ENCODE measurements at places on chromosomes 2 and 18.

GRCh38 chr2:133142087-133142486 lies 426.2 kb downstream of the NCKAP5 start:
- no peak for DNase-seq

GRCh38 chr2:121627525-121628050 lies 21.7 kb downstream of the CLASP1 start:
- no peak for DNase-seq

- DNase-seq: no peak
Observed at GRCh38 chr2:46014911-46015654, 282.1 kb upstream of the EPAS1 start.

DNA sequence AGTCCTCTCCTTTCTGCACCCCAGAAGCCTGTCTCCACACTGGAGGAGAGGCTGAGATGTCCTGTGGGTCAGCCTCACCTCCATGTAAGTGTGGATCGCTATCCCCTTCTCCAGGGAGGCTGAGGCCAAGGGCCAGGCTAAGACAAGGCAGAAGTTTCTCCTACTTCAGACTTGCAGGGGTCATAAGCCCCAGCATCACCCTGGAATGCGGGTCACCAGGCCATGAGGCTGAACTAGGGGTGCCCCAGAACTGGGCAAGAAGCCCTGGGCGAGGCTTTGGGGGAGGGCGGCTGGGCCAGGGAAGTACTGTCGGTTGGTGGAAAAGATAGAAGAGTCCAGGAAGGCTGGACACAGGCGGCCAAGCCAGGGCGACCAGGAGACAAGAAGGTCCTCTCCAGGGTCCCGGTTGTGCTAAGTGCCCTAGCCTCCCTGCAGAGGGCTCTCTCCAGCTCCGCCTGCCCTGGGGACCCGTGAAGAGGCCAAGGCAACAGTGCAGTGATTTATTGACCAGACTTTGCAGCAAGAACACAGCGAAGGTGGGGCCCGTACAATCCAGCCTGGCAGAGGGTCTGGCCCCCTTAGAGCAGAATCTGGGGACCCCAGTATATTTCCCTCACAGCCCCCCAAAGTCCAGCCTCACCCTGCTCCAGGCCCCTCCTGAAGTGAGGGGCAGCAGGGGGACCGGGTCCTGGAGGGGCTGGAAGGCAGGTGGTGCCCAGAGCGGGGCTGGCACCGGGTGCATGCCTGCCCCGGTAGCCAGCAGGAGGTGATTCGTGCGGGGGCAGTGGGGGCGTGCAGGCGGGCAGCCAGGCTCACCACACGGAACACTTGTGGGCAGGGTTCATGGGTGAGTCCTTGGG lies 8.1 kb downstream of the ECEL1 start:
- DNase-seq: no peak

- no peak for DNase-seq
Observed at GRCh38 chr2:178008636-178009289, 63.8 kb downstream of the PDE11A start.

GRCh38 chr2:85506768-85507181 lies 32.2 kb upstream of the MAT2A start:
- DNase-seq: no peak

- no peak for DNase-seq
Observed at GRCh38 chr2:130977461-130978050, 115.7 kb downstream of the FAM168B start.

- no peak for DNase-seq
Observed at GRCh38 chr2:190863946-190864345, 16.7 kb upstream of the GLS start.

GRCh38 chr2:206611736-206612135 lies 30.6 kb upstream of the FAM237A start:
- DNase-seq: no peak

DNA sequence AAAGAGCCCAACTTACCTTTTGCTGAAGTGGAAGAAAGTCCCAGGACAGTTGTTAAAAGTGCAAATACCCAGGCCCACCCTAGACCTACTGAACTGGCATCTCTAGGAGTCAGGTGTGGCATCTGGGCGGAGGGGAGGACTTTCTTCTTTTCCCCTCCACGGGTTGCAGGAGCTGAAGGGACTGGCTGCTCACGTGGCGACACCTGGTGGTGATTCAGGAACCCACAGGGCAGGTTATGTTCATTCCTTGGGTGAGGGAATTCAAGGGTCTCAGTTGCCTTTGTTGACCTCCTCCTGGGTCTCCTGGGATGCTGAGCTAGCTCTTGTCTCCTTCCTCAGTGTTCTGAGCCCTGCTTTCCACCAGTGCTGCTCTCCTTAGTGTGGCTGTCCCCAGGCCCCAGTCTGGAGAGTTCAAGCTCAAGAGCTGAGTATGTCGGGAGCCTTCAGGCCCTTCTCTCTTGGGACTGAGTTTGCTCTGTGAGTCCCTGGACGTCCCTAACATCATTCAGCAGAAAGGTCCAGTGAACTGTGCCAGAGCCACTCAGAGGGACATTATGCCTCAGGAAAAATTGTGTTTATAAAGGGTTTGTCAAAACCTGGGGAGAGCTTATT lies 56.9 kb downstream of the DYSF start:
- DNase-seq: peak; percentile 32

DNA sequence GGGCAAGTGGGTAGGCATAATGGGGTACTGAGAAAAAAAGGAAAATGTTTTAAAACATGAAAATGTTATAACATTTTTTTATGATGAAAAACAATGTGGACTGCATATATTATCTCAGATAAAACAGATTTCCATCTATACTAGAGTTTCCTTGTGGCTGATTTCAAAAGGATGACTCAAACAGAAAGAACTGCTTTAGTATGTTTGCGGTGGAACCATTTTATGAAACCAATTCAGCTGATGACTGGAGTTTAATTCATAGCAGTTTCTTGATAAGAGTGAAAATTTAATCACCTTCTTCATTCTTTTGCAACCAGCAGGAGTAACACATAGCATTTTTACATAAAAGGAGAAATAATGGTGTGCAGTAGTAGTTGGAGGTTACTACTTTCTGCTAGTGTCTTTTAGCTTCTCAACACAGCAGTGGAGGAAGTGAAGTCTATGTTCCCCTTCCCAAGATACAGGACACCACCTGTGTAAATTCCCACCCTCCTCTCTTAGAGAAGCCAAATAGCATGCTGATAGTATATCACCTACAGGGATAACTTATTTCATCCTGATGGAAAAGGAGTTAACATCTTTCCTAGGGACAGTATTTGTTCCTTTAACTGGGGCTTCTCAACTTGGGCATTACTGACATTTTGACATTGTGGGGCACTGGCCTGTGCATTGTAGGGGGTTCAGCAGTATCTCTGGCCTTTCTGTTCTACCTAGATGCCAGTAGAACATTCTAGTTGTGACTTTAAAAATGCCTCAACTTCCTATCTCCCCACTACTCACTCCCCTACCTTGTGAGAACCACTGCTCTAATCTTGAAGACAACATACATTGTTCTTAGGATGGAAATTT lies 29.9 kb downstream of the PELI1 start:
- no peak for DNase-seq

DNA sequence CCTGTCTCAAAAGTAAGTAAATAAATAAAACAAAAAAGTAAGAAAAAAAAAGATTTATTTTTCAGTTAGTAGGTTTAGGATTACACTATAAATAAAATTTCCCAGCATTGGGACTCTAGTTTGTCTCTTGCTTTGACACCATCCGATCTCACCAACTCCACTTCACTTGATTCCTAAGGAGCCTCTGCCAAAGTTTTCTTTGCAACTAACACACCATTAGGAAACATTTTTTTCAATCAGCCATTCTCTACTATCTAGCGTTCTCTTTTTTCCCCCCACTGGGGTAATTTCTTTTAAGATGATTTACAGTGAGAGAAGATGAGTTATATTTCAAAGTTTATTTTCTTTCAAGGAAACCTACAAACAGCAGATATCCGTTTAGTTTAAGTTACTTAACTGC lies 10.6 kb upstream of the NEMP2 start:
- DNase-seq: no peak

DNA sequence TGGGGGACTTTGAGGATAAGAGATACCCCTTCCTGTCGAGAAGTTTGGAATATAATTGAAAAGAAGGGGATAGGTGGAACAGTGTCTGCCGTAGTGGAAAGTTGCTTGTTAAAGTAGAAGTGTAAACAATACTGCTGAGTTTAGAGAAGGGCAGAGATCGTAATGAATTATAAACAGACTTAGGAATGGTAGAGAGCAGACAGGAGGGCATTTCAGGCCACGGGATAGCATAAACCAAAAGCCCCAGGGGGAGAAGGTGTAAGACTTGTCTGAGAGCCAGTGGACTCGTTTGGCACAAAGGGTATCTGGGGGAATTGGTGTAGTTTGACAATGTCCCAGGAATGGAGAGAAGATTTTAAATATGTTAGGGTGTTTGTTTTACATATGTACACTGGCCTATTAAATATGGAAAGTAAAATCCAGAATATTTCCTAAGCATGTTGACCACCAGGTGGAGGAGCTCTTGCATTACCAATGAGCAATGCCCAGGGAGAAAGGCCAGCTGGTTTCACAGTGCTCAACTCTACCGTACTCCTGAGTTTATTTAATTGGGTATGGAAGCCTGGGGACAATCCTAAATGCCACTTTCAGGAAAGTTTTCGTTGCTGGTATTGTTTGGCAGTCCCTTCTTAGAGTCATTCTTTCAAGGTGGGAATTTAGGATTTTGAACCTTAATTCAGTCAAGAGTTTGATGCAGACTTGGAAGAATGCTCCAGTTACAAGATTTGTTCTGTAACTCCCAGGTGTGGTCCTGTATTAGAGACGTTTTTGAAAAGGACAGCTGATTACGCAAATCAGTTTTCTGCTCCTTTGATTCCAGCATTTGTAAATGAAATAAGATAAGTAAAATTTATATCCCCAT lies 7.5 kb downstream of the COPS8 start:
- no peak for DNase-seq

GRCh38 chr2:164080486-164080885 lies 344.7 kb upstream of the FIGN start:
- DNase-seq: no peak

DNA sequence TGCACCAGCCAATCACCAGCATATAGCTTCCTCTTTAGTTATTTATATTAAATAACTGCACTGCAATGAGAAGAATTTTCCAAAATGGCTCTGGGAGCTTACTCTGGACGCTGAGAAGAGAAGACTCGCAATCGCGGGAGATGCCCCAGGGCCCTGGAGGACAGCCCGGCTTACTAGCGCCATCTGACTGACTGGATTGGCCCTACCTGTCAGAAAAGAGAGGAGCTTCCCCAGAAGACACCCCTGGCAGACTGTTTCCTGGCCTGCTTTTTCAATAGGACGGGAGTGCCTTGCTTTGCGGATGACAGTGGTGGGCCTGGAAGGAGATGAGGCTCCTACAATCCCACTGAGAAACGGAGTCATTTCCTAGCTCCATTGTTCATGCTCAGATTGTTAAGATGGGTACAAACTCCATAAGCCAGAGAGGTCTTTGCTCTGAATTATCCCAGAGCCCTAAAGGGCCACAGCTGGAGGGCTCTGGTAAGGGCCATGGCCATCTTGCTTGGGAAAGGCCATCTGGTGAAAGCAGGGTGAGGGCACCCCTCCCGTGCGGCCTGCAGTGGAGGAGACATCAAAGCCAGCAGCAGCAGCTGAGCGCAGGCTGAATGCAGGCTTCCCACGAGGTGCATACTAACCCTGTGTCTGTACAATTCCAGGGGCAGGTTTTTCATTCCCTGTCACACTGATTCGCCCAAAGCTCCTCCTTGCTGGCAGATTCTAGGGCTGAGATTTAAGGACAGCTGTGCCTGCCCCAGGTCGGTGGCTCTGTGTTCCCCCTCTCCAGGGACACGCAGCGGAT lies 92.1 kb downstream of the GALR1 start:
- DNase-seq: no peak

- no peak for DNase-seq
Observed at GRCh38 chr2:180730976-180731375, 249.4 kb upstream of the UBE2E3 start.

GRCh38 chr18:62767836-62768557 lies 52.7 kb downstream of the PHLPP1 start:
- no peak for DNase-seq

DNA sequence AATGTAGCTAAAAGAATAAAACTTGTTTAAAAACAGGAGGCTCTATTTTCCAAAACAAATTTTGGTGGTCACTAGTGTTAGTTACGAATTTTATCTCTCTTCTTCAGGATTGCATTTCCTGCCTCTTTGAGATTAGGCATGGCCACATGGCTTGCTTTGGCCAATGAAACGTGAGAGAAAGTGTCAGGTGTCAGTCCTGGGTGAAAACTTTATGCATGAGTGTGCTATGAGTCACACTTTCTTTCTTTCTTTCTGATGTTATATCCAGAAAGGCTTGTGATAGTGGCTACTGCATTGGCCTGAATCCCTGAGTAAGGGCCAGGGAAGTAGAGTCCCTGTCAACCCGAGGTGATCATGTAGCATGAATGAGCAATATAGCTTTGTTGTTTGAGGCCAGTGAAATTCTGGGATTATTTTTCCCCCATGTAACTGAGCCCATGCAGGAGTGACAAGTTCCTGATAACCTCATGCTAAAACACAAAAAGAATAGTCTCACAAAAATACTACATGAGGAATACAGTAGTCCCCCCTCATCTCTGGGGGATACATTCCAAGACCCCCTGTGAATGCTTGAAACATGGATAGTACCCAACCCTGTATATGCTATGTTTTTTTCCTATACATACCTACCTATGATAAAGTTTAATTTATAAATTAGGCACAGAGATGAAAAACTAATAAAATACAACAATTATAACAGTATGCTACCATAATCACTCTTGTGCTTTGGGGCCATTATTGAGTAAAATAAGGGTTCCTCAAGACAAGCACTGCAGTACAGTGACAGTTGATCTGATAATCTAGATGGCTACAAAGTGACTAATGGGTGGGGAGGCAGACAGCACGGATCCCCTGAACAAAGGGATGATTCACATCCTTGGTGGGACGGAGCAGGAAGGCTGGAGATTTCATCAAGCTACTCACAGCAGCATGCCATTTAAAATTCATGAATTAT lies 109.5 kb downstream of the CDC42EP3 start:
- DNase-seq: no peak

DNA sequence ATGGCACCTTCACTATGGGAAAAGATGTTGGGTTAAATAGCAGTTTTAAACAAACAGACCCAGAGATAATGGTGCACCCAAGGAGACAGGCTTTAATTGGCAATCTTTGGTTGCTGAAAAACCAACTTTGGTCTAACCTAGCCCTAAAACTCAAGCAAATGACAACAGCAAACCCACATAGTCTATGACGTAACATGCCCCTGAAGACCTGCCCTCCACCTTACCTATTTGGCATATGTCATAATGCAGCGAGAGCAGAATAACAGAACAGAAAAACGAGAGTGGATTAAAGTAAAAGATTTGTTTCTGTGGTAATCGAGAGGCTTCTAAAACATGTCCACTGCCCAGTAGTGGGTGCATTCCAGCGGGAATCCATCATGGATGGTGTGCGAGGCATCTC lies 200.7 kb downstream of the DCDC2C start:
- no peak for DNase-seq

DNA sequence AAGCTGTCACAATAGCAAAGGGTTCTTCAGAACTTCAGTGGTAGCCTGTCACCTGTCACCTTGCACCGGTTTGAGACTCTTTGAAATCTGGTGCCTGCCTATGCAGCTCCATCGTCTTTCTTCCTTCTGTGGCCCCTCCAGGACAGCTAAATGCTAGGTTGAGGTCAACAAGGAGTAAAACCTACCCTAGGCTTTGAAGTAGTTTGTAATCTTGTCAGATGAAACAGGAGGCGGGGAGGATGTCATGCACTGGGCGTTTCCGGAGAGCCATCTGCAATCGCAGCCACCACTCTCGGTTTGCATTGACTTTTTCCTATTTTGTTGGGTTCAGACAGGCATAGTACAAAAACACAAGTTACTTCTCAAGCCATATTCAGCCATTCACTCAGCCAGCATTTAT lies 116.7 kb downstream of the LPIN1 start:
- DNase-seq: no peak

All from stimulated activated CD4-positive, alpha-beta T cell treated with anti-CD3 and anti-CD28 coated beads, TNF-alpha, amount 100 ng/mL, for 48 hours (primary cell).